Stomach (tissue), 19 donors: ENCODE measurements at places on chromosomes 4 and X. TPM values are rescaled to one million over a fixed set of nuclear protein-coding genes. Genes with fewer than 3 reads are reported as not detected.

- DNase-seq = no peak
These were observed 10.1 kb downstream of the AIFM1 start for GRCh38 chrX:130155564-130155963.

- no peak for DNase-seq
These were observed 64.3 kb downstream of the TMEM131L start for GRCh38 chr4:153530284-153530999.

GRCh38 chr4:47031011-47031678 is at the start of gene GABRB1:
Gene GABRB1 (plus strand): TSS chr4:47031567.
- DNase-seq = peak; percentile 70

- no peak for DNase-seq
These were observed 5.3 kb downstream of the EDA2R start for GRCh38 chrX:66633541-66633940.

DNA sequence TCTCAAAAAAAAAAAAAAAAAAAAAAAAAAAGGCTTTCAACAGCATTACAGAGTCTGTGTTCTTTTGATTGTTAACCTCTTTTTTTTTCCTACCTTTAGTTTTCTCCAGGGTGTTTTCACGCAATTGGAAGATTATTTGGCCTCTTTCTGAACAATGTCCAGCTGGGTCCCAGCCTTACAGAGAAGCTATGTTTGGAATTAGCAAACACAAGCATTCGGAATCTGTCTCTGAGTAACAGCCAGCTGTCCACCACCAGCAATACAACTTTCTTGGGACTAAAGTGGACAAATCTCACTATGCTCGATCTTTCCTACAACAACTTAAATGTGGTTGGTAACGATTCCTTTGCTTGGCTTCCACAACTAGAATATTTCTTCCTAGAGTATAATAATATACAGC is 13.3 kb downstream of the TLR3 start:
- DNase-seq = peak; percentile 48

GRCh38 chrX:15564981-15565579 is 35.7 kb downstream of the ACE2 start:
- peak; percentile 81 for DNase-seq

DNA sequence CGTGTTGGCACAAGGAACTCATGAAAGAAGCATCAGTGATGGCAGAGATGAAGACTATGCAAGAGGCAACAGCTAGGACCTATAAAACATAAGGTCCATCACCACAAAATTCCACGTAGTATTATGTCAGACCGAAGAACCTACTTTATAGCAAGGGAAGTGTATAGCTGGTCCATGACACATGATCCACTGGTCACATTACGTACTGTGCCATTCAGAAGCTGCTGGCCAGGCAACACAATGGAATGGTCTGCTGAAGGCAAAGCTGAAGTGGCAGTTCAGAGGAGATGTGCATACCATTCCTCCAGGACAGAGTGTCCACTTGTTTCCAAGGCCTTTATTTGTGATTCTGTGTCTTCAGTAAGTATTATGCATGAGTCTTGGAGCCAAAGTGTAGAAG is 215.5 kb upstream of the UGT8 start:
- DNase-seq = no peak

- no peak for DNase-seq
These were observed 53.9 kb downstream of the PPM1K start for GRCh38 chr4:88230461-88230891.

GRCh38 chr4:175946472-175947116 is 119.0 kb upstream of the WDR17 start:
- DNase-seq = no peak

Gene CHST7
- 0.29 TPM for total RNA-seq

Gene SNX12
- 51.0 TPM for total RNA-seq

Gene BEND2
- total RNA-seq = not detected

Gene PABPC1L2B
- total RNA-seq = not detected

Gene ETDB
- total RNA-seq = not detected

Gene EDA2R
- 1.2 TPM for total RNA-seq

Gene SFRP2
- total RNA-seq = 6.7 TPM

Gene GK2
- not detected for total RNA-seq

Gene RWDD4
- 3.8 TPM for total RNA-seq

Gene DCX
- total RNA-seq = not detected

Gene WDR17
- 0.87 TPM for total RNA-seq

Gene DUX4
- not detected for total RNA-seq

Gene NDST3
- not detected for total RNA-seq
